Spinal cord (tissue), 10 donors: ENCODE measurements at places on chromosomes 2 and 18.

DNA sequence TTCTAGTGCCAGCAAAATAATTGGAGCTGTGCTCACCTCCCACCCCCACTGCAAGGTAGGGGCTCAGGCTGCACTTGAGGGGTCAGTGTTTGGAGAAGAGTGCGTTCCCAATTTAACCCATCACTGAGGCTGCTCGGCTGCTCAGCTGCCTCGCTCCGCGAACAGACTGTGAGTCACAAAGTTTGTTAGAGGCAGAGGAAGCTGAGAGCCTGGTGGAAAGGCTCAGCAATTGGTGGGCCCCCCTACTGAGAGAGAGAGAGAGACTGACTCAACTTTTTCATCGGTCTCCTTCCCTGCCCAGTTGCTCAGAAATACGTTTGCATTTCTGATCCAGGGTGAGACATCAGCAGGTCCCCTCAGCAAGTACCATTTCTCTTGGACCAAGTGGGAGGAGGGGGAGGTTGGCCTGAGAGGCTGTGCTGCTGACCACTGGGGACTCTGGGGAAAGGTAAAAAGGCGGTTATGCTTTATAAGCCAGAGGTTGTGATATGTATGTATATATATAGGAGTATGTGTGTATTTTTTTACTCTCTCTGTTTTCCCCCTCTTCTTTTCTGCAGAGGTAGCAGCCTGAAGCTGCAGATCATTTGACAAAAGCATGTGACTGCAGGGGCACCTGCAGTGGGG lies 1.5 kb downstream of the EFR3B start:
- peak; percentile 34 for DNase-seq

- DNase-seq: no peak
These were observed 25.0 kb upstream of the SPP2 start for GRCh38 chr2:234025466-234025865.

- DNase-seq: peak; percentile 60
These were observed 580 bp upstream of the NDUFV2 start for GRCh38 chr18:9101730-9102507.

DNA sequence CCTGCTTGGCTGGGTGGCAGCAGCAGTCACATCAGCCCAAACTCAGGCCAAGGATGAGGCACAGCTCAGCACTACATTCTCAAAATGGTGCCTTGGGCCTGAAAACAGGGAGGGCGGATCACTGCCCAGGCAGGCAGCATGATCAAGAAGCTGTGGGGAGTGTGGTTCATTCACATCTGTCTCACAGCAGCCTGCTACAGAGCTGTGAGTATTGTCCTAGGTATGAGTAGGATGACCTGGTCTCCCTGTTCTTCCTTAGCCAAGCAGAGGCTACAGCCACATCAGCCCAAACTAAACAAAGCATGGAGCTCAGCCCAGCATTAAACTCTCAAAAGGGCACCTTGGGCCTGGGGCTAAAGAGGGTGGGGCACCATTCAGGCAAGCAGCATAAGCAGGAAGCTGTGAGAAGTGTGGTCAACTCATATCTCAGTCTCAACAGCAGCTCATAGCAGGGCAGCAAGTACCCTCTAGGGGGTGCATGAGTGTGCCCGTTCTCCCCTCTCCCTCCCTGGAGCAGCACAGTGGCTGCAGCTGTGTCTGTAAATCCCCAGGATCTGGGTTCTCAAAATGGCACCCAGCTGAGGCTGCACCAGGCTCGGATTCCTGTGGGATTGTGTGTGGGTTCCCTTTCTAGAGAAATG lies 139.6 kb downstream of the TRABD2A start:
- DNase-seq: no peak
